ENCODE measurements at places on chromosomes 5 and 9.

- no peak for DNase-seq
Measured at GRCh38 chr5:59401637-59402036, 491.9 kb downstream of the PDE4D start.

DNA sequence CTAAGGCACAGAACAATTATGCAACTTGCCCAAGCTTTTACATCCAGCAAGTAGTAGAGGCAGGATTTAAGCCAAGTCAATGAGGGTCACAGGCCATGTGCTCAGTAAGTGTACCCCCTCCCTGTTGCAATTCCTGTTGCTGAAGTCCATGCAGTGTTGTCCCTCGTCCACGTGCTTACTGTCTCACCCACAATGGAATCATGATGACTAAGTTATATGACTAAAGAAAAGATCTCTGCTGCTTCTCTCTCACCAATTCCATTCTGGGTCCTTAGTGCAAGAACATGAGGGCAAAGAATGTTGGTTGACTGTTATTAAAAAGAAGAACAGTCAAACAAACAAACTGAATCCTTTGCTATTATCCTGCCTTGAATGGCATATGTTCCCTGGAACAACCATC is 233.6 kb upstream of the SLC24A2 start:
- DNase-seq = no peak

- no peak for DNase-seq
Measured at GRCh38 chr5:962386-962785, 46.2 kb upstream of the NKD2 start.

- no peak for DNase-seq
Measured at GRCh38 chr5:78886341-78887230, 98.5 kb downstream of the ARSB start.

- no peak for DNase-seq
Measured at GRCh38 chr5:130708754-130709153, 456.3 kb downstream of the HINT1 start.

DNA sequence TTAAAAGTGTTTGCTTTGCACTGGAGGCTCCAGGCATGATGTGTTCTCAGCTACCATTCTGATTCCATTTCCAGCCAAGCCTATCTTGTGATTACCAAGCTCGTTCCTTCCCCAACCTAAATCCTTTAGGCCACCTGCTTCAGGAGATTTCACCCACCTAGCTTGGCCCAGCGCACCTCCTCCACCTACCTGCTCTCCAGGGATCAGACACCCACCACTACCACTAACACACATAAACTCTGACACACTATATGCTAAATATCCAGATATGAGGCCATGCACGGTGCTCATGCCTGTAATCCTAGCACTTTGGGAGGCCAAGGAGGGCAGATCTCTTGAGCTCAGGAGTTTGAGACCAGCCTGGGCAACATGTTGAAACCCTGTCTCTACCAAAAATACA is 2.4 kb downstream of the MYORG start:
- no peak for DNase-seq

DNA sequence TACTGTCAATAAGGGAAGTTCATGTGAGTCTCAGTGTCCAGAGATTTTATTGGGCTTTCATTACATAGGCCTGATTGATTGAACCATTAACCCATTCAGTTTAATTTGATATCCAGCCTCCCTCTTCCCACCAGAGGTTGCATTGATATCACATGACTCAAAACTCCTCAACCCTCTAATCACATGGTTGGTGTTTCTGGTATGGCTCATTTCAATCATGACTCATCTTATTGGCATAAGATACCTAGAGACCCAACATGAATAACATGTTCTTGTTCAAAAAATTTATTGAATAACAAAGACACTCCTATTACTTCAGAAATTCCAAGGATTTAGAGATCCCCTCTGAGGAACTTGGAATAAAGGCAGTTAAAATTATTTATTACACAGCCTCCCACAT is 982.2 kb downstream of the TLE1 start:
- no peak for DNase-seq

DNA sequence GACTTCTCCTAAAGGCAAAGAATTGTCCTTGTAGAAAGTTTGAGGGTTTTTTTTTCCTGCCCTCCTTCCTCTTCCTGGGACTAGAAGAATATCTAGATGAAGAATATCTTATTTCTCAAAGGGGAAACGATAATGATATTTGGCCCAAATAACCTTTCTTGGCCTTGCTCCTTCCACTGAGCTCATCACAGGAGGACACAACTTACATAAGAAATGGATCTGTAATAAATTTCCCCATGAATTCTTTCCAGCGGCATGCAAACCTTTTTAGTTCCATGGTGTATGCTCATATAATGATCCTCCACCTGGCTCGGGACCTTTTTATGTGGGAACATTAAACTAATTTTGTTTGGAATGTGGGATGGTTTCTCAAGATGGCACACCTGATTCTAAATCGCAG is 304.4 kb downstream of the DMRT2 start:
- no peak for DNase-seq

GRCh38 chr9:82036086-82036485 is 47.5 kb downstream of the SPATA31D1 start:
- DNase-seq = peak; percentile 19

GRCh38 chr5:68950125-68950524 is 143.7 kb upstream of the SLC30A5 start:
- peak; percentile 38 for DNase-seq

- DNase-seq = peak; percentile 58
Measured at GRCh38 chr9:101601904-101602765, 7.4 kb upstream of the PPP3R2 start.

GRCh38 chr9:116147821-116148220 is 5.8 kb upstream of the PAPPA start:
- no peak for DNase-seq

DNA sequence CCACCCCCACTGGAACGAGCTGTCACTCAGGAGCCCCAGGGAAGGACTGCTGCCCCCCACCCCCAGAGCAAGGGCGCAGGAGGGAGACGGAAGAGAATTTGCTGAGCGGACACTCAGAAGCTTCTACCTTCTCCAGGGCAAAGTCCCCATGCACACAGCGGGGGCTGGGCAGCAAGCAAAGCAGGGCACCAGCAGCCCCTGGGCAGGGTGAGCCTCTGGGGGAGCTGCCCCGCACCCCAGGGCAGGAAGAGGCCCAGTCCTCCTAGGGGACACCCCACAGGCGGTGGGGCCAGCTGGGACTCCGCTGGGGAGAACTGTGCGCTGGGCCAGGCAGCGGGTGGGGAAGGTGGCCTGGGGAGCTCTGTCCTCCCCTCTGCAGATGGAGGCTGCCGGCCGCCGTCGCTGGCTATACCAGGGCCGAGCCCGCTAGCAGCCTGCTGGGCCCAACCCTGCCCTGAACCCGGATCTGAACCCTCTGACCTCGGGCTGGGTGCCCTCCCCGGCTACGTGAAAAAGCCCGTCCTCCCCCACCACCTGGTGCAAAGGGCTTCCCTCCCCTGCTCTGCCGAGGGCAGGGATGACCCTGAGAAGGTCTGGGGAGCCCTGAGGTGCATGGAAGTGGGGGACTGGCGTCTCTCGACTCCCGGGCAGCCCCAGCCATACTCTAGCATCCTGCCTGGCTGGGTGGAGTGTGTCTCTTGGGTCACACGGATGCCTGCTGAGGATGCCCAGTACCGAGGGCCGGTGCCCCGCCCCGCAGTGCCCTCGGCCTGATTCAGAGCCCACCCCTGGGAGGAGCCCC is 597 bp upstream of the SLC34A3 start:
- no peak for DNase-seq

DNA sequence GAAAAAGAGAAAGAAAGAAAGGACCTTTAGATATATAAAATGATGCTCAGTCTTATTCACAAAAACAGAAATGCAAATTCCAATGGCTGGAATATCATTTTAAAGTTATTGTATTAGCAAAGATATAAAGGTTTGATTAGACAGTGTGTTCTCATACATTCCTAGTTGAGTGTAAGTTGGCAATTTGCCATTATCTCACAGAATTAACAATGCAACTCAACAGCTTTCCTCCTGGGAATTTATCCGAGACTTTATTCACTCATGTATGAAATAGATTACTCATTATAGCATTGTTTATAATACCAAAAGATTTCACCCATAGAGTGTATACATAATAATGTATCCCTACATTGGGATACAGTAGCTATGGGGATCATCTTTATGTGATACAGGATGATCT is 27.1 kb upstream of the MLLT3 start:
- peak; percentile 15 for DNase-seq

- peak; percentile 84 for DNase-seq
Measured at GRCh38 chr5:35924950-35925722, 13.3 kb downstream of the CAPSL start.

DNA sequence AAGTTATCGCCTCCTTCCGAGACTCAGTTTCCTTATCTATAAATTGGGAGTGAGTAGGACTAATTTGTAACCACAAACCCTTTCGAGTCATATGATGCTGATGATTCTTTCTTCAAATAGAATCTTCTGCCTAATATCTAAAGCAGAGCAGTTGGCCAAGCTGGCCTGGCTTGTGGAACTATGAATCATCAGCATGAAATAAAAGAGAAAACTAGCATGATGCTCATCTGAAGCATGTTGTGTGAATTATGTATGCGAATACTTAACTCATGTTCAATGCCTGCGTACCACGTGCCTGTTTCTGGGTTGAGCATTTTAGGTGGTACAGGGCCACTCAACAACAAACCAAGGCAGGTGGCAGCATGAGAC is 15.0 kb upstream of the ORM1 start:
- DNase-seq = no peak

DNA sequence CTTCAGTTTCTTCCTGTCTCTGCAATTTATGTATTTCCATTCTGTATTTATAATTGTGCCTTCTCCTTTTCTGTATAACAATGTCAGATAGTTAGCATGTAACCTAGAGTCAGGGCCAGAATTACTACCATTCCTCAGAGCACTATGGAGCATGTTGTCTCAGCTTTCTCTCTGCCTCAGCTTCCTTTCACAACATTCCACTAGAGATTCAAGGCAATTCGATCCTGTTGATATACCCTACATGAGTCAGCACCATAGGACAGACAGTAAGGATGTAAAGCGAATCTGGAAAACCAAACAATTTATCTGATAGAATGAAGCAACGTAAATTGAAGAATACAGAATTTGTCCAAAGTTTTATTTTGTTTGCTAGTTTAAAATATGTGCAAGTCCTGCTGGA is 728.3 kb upstream of the SEMA6A start:
- DNase-seq = no peak

DNA sequence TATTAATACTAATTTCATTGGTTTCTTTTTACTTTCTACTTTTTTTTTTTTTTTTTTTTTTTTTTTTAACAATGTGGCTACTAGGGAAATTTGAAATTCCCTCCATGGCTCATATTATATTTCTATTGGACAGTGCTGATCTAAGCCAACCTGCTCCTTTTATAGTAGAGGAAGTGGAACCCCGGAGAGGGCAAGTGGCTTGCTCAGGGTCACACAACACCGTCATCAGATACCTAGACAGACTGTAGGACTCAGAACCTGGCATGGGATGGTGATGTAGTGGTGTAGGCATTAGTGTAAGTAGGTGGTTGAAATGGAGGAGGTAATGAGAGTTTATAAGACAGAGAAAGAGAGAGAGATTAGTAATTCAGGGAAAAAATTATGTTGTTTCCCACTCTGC is 10.8 kb downstream of the ZNF618 start:
- no peak for DNase-seq

GRCh38 chr5:83025690-83026478 is 51.3 kb downstream of the TMEM167A start:
- DNase-seq = no peak

GRCh38 chr9:121373011-121373729 is 3.1 kb upstream of the STOM start:
- no peak for DNase-seq

DNA sequence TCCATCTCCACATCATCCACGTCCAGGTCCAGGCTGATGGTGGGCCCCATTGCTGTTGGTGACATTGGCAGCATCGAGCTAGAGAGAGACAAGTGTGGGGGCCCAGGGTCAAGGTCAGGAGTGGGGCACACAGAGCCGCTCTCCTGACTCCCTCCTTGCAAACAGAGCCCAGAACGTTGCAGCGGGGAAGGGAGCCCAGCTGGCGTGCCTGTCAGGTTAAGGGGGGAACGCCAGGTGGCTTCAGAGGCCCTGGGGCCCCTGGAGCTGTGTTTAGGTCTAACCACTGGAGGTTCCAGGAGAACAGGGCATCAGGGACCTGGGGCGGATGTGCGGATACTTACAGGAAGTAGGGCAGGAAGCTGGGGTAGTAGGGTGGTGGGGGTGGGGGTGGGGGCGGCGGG is 7.5 kb downstream of the RNF44 start:
- DNase-seq = no peak

GRCh38 chr5:74895906-74896305 is 29.7 kb upstream of the FAM169A start:
- no peak for DNase-seq

- DNase-seq = peak; percentile 5
Measured at GRCh38 chr9:122904466-122904822, 715 bp downstream of the RC3H2 start.

DNA sequence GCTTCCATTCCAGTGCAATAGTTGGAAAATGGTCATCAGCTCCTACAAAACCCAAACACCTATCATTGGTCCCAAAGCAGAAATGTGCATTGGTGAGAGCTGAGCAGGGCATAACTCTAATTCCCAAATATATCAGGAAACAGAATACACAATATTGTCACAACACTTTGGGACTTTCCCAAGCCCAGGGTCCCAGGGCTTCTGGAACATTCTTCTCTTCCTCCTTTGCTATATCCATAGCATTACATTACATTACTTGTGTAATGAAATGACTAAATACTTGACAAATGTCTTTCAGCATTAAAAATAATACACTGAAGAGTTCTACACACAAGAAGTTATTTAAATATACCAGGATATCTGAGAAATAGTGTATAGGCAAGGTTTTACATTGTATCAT is 45.6 kb downstream of the LIX1 start:
- DNase-seq = no peak

- DNase-seq = no peak
Measured at GRCh38 chr5:58133216-58133615, 326.7 kb downstream of the PLK2 start.

DNA sequence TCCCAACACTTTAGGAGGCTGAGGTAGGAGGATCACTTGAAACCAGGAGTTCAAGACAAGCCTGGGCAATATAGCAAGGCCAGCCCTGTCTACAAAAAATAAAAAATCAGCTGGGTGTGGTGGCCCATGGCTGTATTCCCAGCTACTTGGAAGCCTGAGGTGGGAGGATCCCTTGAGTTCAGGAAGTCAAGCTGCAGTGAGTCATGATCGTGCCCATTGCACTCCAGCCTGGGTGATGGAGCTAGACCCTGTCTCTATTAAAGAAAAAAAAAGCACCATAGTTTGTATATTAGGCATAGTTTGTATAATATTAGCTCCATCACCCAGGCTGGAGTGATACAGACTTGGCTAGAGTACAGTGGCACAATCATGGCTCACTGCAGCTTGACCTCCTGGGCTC is 9.6 kb upstream of the NME5 start:
- DNase-seq = no peak

DNA sequence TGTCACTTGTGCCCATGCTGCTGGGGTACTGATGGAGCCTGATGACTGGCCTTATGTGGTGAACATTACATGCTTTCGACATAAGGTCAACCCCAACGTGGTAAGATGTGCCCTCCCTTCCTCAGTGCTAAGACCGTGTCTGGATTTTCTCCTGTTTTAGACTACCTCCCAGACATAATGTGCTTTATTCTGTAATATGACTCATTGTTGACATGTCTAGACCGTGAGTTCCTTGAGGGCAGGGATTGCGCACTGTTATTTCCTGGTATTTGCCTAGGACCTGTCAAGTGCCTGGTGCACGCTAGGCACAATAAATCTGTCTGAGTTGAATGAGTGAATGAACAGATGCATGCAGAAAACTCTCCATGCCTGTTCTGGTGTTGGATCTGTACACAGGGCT is 346.0 kb downstream of the KDM4C start:
- no peak for DNase-seq

- DNase-seq = no peak
Measured at GRCh38 chr9:80410106-80410505, 838.3 kb downstream of the TLE4 start.

GRCh38 chr5:93305984-93306383 is 275.0 kb downstream of the NR2F1-AS1 start:
- no peak for DNase-seq
